ENCODE measurements at places on chromosomes 2 and 18.

- peak; percentile 30 for DNase-seq
Observed at GRCh38 chr18:48781163-48781987, 169.4 kb downstream of the SMAD7 start.

GRCh38 chr2:133642791-133643191 lies 74.5 kb upstream of the NCKAP5 start:
- DNase-seq, result no peak

- DNase-seq, result no peak
Observed at GRCh38 chr18:56889621-56890020, 238.5 kb downstream of the WDR7 start.

GRCh38 chr2:205539603-205540002 lies 142.7 kb upstream of the NRP2 start:
- DNase-seq, result no peak

Data from CD4-positive, alpha-beta T cell treated with Interleukin-15 for 1 hour (primary cell).